Stimulated activated memory B cell treated with anti-CD40 and anti-IgM and Interleukin-4, amounts not matched to agents 10 μg/mL and 1 μg/mL and 100 μg/mL, for 72 hours (primary cell): ENCODE measurements at places on chromosomes 7 and 10.

DNA sequence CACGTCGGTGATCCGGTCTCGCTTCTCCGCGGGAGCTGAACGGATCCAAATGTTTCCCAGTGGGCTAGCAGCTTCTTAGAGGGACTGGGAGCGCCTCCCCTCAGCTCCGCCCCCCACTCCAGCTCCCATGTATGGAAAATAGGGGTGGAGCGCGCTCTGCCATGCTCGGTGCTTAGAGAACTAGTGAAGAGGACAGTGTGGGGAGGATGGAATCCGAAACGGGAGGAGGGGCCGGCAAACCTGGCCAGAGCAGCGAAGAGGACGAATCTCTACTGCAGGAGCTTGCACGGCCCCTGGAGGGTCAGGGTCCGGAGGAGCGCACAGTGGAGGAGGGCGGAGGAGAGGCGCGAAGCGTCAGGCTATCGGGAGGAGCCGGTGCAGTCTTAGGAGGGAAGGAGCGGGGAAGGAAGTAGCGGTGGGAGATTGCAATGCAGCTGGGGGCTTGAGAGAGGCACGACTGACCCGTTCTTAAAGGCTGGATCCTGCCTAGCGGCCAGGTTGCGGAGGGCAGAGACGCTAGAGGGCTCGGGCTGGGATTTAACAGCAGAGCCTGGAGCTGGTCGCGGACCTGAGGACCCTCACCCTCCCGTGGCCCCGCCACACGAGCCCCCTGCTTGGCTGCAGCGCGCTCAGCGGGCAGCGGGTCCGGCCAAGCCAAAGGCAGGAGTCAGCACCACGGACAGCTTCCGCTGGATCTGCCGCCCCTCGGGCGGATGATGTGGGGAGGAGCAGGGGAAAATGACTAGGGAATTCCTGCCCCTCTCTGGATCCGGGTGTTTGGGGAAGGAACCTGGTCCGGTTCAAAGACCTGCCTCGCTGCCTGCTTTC, at the start of gene PRLHR:
PRLHR (minus strand) TSS at position 51 of the 828 bp plus-strand sequence. CDS start 404 bp downstream, outside the sequence.
- peak; percentile 16 for ATAC-seq

DNA sequence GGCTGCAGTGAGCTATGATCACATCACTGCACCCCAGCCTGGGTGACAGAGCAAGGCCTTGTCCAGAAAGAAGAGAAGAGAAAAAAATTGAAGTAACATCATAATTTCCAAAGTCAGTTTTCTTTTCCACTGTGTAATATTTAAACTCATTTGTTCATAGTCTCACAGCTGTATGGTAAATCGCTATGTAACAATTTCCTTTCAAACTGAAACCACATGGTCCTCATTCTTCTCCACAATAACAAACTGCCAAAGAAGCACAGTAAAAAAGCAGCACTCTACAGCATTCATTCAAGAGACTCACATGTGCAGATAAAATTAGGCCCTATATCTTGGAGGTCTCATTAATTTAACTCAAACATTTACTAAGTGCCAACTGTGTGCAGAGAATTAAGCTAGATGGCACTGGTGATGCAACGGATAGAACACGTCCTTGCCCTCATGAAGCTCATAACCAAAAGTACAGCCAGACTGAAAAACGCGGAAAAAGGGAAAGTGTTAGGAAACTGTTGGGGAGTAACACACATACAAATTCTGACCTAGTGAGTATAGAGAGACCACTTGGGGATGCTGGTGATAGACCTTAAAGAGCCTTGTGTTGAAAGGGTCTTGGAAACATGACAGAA, 174.0 kb upstream of the KCTD7 start:
- ATAC-seq: no peak

GRCh38 chr7:135620980-135621850, 41.1 kb upstream of the STMP1 start:
- no peak for ATAC-seq

GRCh38 chr10:72612203-72612826, 13.6 kb downstream of the MICU1 start:
- ATAC-seq: no peak

GRCh38 chr7:21169667-21170580, 258.0 kb upstream of the SP4 start:
- no peak for ATAC-seq

- peak; percentile 73 for ATAC-seq
These were observed 28.9 kb upstream of the EZH2 start for GRCh38 chr7:148912758-148913541.

GRCh38 chr10:126214021-126214420, 174.3 kb downstream of the ADAM12 start:
- ATAC-seq: no peak
